Fibroblast of skin of left biceps (primary cell): ENCODE measurements at places on chromosomes 16 and 17.
A peak's percentile ranks its signal among the peaks of the same experiment; 100 is the strongest.

GRCh38 chr16:77711775-77712174 is 10.5 kb upstream of the NUDT7 start:
- DNase-seq = no peak

DNA sequence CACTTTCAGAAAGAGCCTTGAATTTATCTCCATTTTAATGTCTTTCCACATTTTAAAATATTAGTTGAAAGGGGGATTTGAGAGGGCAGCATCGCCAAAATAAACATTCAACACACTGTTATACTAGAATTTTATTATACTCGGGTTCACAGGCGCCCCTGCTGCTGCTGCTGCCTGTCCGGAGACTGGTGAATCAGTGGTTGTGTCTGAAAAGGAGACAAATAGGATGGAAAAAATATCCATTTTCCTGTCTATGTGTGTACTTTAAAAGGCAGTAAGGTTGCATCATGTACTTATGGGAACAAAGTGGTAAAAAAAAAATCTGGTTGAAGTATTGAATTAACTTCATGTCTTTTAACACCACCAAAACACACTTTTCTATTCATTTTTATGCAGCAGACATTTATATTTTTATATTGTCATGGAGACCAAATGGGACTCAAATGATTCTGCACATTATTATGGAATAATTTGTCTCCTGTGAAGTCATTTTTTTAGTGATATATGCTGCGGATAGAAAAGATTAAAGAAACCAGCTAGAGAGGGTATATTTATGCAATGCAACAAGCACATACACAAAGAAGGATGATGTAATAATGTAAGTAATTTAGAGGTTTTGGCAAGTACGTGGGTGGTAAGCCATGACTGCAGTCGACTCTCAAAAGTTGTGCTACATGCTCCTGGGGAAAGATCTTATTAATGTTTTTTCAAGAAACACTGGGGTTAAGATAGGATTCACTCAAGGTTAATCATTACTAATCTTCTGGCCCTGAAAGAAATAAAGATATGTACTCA is 759.0 kb upstream of the SOX9 start:
- DNase-seq = no peak

DNA sequence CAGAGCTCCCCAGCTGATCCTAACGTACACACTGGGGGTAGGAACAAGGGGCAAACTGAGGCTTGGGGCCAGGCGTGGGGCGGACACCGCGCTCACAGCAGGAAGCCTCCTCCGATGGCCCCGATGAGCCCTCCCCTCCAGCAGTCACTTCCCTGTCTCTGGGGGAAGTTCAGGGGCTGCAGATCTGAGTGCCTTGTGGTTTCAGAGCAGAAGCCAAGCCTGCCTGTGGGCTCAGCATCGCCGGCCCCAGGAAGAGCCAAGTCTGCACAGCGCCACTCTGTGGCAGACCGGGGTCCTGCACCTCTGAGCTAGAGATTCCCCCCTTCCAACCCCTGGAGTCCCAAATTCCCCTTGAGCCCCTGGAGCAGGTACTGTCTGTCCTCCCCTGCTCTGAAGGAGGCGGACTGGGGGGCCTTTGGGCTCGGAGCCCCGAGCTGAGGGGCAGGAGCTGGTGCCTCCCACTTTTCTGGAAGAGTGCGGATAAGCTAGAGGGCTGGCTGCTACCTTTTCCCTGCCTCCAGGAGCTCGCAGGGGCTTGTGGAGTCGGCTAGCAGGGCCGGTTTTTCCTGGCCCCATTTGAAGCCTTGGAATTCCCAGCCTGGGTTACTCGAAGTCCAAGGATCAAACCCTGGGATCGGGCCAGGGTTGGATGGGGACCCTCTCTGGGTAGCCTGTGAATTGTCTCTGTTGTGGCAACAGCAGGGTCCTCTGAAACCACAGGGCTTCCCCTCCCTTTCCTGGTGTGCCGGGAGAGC is 2.9 kb downstream of the GSE1 start:
- peak; percentile 73 for DNase-seq

GRCh38 chr16:8966817-8967131 is 3.1 kb upstream of the USP7 start:
- DNase-seq = no peak

GRCh38 chr17:20156196-20157000 is 147.2 kb downstream of the SPECC1 start:
- no peak for DNase-seq

- DNase-seq = no peak
Observed at GRCh38 chr16:28869201-28869600, 5.6 kb downstream of the SH2B1 start.

- no peak for DNase-seq
Observed at GRCh38 chr16:23734176-23734893, 20.5 kb upstream of the CHP2 start.
